ENCODE measurements at places on chromosomes 6 and 20.

DNA sequence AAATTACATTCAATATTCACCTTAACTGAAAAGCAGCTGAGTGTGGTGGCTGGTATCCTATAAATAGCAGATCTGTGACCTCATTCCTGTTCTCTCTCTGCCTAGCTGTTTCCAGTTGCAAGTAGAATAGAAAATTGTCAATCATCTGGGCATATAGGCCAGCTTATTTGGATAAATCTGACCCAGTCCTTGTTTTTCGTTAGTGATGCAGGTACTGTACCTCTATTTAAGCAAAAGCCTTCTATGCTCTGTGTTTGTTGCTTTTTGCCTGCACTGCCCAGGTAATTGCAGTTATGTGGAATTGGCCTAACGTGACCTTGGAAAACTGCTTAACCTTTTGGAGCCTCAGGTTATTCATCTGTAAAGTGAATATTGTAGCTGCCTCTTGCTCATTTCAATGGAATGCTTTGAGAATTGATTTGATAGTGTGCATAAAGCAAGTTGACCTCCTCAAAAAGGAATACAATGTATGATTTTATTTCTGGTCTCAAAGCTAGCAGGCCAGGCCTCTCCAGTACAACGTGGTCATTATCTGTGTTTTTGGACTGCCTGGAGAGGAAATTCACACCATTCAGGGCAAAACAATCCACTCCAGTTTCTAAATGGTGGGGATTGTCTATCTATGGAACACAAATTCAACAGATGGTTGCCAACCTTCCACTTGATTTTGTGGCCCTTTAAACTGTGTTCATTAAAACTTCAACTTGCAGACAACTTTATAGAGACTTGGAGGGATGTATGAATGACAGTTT, 508.7 kb upstream of the CITED2 start:
- DNase-seq, result no peak

GRCh38 chr6:100808638-100809275, 72.4 kb downstream of the ASCC3 start:
- DNase-seq, result no peak

GRCh38 chr6:55668591-55668990, 89.6 kb upstream of the HMGCLL1 start:
- no peak for DNase-seq

- no peak for DNase-seq
Observed at GRCh38 chr20:53195876-53196610, 223.9 kb downstream of the TSHZ2 start.
